ENCODE measurements at places on chromosomes 1 and 21.

GRCh38 chr1:64046243-64046642 is 157.2 kb upstream of the UBE2U start:
- no peak for DNase-seq

GRCh38 chr1:3577711-3578432 is 33.4 kb downstream of the MEGF6 start:
- DNase-seq, result no peak

GRCh38 chr21:36706951-36707762 is 8.2 kb downstream of the SIM2 start:
- DNase-seq, result no peak

DNA sequence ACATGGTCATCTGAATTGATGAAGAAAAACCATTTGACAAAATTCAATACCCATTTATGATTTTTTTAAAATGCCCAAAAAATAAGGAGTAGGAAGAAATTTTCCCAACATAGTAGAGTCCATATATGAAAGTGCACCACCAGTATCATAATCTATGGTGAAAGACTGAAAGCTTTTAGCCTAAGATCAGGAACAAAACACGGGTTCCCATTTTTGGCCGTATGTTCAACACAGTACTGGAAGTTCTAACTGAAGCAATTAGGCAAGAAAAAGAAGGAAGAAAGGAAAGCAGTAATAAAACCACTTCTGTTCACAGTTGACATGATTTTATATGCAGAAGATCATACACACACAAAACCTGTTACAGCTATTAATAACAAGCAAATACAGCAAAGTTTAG is 227.8 kb upstream of the RAB4A start:
- no peak for DNase-seq

DNA sequence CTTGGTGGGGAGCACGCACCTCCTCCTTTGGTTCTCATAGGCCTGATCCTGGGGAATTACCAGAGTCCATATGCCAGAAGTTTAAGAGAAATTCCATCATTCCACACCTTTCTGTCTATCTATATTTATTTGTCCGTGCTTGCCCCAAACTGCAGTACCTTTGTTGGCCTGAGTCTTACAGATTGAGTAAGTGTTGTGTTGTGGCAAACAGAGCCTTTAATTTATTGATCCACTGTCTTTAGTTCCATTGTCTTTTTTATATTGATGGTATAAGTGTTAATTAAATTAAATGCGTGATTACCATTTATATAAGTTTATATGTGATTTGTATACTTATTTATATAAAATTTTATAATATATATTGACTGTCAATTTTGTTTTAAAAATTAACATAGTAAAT is 4.9 kb downstream of the SH3BGR start:
- no peak for DNase-seq

GRCh38 chr1:53121319-53122172 is 20.9 kb downstream of the SLC1A7 start:
- DNase-seq, result no peak

DNA sequence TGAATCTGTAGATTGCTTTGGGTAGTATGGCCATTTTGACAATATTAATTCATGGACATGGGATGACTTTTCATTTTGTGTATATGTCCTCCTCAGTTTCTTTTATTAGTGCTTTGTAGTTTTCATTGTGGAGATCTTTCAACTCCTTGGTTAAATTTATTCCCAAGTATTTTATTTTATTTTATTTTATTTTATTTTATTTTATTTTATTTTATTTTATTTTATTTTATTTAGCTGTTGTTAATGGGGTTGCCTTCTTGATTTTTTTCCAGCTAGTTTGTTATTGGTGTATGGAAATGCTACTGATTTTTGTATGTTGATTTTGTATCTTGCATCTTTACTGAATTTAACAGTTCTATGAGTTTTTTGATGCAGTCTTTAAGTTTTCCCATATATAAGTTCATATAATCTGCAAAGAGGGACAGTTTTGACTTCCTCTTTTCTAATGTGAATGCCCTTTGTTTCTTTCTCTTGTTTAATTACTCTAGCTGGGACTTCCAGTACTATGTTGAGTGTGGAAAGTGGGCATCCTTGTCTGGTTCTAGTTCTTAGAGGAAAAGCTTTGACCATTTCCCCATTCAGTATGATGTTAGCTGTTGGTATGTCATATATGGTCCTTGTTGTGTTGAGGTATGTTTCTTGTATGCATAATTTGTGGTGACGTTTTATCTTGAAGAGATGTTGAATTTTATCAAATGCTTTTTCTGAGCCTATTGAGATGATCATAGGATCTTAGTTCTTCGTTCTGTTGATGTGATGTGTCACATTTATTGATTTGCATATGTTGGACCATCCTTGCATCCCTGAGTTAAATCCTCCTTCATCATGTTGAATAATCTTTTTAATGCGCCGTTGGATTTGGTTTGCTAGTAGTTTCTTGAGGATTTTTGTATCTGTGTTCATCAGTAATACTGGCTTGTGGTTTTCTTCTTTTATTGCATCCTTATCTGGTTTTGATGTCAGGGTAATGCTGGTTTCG is 14.3 kb downstream of the CEPT1 start:
- no peak for DNase-seq

DNA sequence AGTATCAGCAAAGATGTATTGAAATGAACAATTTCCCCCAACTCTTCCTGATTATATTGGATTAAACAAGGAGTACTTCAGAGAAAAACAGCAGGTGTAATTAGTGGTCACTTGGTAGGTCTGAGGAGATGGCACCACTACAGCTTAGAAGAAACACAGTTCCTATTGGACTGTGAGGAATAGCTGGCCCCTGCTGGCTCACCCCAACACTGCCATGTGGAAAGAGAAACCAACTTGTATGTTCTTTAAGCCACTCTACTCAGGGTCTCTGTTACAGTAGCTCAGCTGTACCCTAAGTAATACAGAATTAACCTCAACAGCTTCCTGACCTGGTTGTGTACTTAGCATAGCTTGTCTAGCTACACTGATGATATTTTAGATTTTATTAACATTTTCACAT is 26.5 kb upstream of the MTR start:
- DNase-seq, result no peak

- DNase-seq, result no peak
Observed at GRCh38 chr1:25771221-25772114, 28.5 kb upstream of the SELENON start.

- no peak for DNase-seq
Observed at GRCh38 chr1:150352866-150353265, 11.1 kb upstream of the RPRD2 start.

- DNase-seq, result no peak
Observed at GRCh38 chr21:42413093-42413492, 9.4 kb downstream of the UBASH3A start.

DNA sequence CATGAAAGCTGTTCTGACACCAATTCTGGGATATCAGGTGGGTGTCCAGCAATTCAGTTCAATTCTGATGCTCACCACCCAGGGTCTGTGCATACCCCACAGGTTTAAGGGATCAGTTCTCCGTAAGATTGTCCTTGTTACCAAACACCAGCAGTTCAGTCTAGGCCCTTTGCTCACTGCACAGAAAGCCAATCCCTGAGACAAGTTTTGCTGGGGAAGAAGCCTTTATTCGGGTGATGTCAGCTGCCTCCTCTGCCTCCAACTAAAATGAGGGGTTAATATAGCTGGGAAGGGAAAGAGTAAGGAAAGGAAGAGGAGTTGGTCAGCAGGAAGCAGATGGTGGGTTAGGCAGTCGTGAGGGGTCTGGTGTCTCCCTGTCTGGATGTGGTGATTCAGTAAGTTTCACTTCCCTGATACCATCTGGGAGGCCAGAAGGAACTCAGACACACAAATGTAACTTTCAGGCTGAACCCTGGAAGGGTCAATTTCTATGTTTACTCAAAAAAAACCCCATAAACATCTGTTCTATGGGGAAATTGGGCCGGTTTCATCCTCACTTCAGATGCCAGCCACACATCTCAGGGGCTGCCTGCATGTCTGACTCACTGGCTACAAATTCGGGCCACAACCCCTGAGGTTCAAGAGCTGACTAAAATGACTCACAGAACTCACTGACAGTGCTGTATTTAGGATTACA is 83.3 kb upstream of the PGBD5 start:
- DNase-seq, result no peak

DNA sequence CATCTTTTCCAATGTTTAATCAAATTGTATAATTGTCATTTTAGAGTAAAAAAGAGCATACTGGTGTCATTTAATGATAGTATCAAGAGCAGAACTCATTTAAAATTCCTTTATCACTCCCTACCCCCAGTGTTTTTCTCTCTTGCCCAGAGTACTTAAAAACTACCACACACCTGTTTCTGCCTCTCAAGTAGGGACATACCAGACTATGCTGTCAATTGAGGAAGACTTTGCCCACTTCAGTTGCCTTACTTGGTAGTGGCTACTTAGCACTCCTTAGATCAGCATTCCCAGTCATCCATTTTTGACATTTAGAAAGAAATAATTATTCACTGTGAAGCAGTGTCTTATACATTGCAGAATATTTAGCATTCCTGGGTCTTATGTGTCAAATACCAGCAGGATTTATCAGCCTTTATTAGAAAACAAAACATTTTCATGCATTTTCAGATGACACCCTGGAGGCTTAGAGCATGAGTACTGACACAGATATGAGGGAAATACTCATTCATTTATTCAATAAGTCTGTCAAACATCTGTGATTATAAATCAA is 127.5 kb upstream of the RGS1 start:
- no peak for DNase-seq

DNA sequence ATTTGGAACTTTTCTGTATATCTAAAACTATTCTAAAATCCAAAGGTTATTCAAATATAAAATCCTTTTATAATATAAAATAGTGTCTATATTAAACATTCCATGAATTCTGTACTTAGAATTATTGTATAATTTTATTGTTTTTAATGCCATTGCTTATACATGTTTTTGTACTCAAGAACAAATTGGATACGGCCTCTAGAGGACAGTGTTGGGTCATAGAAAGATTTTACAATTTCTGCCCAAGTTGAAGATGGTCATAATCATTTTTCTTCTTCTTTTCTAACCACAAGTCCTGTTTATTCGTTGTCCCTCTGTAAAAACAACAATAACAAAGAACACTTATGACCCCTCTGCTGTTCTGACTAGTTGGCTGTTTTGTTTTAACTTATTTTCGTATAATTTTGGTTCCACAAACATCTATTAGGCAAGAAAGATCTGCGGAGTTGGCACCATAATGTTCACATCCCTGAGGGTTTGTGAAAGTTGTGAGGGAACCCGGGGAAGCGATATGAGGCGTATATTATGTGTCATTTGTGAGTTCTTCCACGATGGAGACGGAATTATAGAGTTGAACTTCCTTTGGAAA is 75.7 kb upstream of the KIF26B start:
- DNase-seq, result no peak

- no peak for DNase-seq
Observed at GRCh38 chr1:115142616-115143015, 53.3 kb upstream of the TSPAN2 start.

DNA sequence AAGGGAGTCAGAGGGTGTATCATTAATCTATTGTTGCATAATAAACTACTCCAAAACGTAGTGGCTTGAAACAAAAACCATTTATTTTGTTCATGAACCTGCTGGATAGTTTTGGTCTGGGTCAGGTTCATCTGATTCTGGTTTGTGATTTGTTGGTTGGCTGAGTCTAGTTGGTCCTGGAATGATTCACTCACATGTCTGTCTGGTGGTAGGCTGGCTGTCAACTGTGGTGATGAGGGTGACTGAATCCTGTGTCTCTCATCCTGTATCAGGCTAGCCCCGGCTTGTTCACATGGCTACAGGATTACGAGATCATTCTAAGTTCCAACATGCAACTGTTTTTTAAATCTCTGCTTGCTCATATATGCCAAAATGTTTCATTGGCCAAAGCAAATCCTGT is 22.5 kb upstream of the SIKE1 start:
- no peak for DNase-seq

DNA sequence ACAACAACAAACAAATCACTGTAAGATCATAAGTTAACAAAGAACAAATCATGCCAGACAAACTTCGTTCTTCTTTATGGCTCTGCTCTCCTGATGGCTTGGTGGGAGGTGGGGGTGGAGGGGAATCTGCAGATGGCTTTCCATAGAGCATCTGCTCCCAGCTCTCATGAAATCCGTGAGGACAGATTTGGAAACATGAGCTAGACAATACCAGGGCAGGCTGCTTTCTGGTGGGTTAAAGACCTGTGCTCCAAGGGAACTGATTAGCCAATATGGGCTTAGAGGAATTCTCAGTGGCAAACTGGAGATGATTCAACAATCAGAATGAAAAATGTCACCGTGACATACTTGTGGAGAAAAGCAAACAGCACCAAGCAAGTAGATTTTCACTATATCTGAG is 69.4 kb upstream of the TLR5 start:
- DNase-seq, result no peak

DNA sequence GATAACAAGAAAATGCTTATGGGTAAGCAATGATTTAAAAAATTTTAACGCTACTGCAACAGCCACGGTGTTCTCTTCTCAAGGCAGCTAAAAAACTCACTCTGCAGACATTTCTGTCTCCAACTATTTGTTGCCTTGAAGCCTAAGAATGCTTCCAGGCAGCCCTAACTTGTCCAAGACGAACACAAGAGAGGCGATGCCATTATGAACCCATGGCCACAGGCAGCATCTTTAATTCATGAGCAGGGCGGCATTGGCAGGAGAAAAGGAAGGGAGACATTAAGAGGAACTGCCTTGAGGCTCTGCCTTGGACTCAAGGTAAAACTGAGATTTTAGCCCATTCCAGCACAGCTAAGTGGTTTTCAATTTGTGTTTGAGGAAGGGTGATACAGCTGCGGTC is 67.5 kb downstream of the KCND3 start:
- DNase-seq, result no peak

GRCh38 chr1:179709841-179710329 is 33.2 kb upstream of the FAM163A start:
- no peak for DNase-seq

DNA sequence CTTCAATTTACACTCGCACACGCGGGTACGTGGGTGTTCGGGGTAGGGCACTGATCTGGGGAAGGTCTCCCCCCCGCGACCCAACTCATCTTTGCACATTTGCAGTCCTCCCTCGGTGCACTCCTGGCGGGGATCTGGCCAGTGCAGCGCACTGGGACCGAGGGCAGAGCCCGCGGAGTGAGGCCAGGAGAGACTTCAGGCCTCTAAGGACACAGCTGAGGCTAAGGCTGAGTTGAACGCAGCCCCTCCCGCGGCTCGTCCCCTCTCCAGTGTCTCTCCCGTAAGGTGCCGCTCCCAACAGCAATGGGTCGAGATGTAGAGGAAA is 936 bp upstream of the NCAM2 start:
- DNase-seq, result no peak

GRCh38 chr21:35491114-35491513 is 442.0 kb upstream of the RUNX1 start:
- no peak for DNase-seq

- DNase-seq, result no peak
Observed at GRCh38 chr1:4121293-4121684, 221.2 kb upstream of the C1orf174 start.

- no peak for DNase-seq
Observed at GRCh38 chr1:209202830-209203532, 380.5 kb upstream of the CAMK1G start.

All from stimulated activated CD4-positive, alpha-beta T cell treated with anti-CD3 and anti-CD28 coated beads, Interleukin-2, amount 100 ng/mL, for 48 hours (primary cell).